ENCODE measurements at places on chromosomes 6 and 20.
A peak's percentile ranks its signal among the peaks of the same experiment; 100 is the strongest.

GRCh38 chr6:152355166-152355565 lies 282.0 kb downstream of the SYNE1 start:
- DNase-seq, result no peak

- DNase-seq, result peak; percentile 69
Measured at GRCh38 chr6:27630727-27631608, 158.1 kb upstream of the ZNF184 start.

DNA sequence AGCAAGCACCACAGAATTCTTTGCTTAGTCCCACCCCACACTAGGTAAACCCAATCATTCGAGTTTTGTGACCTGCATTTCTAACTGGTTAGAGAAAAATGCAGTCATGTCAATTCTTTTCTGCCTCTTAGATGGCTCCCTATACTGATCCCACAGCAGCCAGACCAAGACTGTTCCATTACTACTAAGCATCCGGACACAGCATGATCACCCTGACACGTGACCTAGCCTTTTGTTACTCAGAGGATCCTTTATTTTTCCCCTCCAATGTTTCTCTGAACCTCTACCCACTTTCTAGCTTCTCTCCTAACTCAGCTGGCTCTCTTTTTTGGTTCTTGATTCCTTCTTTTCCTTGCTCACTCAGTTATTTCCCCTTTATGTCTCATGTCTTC lies 87.9 kb downstream of the PDE10A start:
- DNase-seq, result no peak

GRCh38 chr6:24614043-24614420 lies 32.0 kb downstream of the KIAA0319 start:
- DNase-seq, result peak; percentile 53

DNA sequence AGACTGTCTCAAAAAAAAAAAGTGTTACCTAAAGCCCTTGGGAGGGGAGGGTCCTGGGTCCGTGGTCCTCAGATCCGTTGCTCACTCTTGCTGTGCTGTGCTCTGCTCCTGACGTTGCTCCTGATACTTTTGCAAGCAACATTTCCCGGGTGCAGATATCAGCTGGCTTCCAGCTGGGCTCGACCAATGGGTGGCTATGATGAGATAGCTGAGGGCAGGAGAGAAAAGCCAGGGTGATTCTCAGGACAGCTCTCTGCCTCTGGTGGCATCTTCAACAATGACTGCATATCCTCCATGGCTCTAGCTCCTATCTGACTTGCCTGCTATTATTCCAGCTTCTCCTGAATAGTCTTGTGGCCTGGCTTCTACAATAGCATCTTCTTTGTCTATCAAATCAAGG lies 134.5 kb downstream of the RPS12 start:
- no peak for DNase-seq

DNA sequence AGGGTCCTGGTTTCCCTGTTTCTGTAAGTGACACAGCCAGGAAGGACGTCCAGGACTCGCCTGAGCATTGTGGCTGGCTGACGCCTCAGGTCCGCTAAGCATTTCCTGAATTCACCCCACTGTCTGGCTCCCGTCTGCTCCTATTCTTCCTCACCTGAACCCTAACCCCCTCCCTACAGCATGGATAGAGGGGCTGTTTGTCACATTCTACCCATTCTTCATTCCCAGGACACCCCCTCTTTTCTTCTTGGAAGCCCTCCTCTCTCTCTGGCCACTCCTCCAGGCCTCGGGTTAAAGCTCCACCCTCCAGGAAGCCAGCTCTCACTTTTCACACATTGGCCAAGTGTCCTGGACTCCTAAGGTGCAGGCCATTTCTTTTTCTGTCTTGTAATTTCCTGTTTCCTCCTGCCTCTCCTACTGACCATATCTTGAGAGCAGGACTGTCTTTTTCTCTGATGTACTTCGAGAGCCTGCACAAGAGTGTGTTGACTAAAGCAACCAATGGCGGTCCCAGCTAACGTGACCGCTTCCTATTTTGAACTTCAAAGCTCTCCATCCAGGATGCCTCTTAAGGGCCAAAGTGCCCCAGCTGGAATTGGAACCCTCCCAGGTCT lies 24.2 kb upstream of the MYMX start:
- no peak for DNase-seq

GRCh38 chr20:56826705-56827665 lies 197.9 kb downstream of the TFAP2C start:
- no peak for DNase-seq

DNA sequence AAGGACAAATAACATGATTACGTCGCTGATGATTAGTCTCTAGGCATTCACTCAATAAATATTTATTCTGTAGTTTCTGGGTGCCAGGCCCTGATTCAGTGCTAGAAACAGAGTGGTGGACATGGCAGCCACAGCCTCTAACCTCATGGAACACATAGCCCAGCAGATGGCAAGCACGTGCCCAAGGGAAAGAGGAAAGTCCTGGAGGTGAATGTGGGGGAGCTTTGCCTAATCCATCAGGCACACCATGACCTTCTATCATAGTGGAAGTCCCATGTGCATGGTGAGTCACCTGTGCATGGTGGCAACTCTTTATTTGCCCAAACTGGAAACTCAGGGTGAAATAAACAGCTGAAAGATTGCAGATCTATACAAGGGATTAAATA lies 143.0 kb upstream of the TNFAIP3 start:
- DNase-seq, result no peak

- DNase-seq, result no peak
Measured at GRCh38 chr6:140344142-140344913, 969.9 kb upstream of the CITED2 start.

DNA sequence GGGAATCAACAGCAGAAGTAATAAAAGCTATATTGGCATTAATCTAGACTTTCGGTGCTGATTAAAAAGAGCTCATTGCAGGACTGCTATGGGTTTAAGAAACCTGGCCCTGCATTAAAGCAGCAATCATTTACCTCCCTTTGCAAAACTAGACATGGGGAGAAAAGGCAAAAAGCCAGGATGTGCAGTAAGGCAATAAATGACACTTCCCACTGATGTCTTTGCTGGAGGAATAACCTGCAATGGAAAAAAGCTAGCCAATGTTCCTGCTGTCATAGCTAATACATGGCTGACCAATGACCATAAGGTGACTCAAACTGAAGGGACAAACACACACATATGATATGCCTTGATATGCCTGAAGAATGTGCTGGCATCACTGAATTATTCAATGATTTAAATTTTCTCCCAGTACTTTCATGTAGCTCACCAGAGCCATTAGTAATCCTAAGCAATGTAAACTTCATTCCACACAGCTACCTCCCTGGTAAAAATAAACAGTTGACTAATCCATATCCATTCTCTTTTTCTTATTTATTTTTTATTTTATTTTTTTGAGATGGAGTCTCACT lies 8.7 kb downstream of the DNAAF9 start:
- DNase-seq, result no peak

DNA sequence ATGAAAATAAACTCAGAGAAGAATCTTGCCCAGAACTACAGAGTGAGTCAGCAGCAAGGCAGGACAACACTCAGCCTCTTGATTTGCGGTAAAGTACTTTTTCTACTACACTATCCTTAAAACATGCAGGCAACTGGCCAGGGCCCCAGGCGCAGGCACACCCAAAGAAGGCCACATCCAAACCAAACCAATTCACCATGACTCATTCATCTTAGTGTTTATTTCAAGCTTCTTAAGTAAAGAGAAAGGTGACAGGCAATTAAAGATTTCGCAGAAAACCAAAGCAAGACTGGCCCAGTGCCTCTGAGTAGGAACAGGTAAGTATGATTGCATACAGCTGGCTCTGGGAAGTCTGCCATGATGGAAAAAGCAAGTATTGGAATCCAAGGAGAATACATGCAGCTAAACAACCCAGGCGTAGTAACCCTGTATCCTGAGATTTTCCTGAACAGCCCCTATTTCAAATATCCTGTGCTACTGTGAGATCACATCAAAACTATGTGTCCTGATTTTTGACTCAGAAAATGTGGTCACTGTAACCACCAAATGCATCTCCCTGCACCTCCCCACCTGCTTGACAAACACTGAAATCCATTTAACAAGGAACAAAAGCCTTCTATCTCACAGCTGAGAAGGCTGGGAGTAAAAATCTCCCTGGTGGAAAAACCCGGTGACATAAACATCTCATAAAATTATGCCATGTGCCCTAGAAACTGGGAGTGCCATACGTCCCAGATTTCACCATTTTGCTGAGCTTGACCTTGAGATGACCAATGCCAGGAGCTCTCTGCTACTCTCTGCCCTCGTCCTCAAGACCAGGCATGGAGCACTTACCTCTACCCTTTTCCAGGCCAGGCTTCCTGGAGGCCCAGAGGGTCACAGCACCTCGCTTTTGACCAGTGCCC lies 12.4 kb downstream of the WFDC3 start:
- no peak for DNase-seq

DNA sequence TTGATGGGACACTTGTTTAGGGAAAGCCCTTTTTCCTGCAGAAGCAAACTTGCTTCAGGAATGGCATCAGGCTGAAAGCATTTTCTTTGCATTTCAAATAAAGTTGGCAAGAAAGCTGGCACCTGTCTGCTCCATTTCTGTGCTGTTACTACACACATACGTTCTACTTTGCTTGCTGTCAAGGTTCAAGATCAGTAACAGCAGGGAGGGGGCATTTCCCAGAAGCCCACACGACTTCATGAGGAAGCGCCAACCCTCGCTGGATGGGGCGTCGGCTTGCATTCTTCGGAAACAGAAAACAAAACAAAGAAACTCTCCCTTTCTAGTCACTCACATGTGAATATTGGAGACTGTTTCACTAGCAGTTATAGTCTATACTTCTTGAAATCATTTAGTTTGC lies 46.4 kb downstream of the AKAP12 start:
- no peak for DNase-seq

All from NCI-H2171 treated with DMSO at 0.1 percent for 48 hours (cell line).